ENCODE measurements at places on chromosomes 4 and X.
A peak's percentile ranks its signal among the peaks of the same experiment; 100 is the strongest.

GRCh38 chr4:76615999-76616398, 181.0 kb downstream of the SHROOM3 start:
- DNase-seq = no peak

GRCh38 chrX:16212436-16212835, 45.2 kb downstream of the MAGEB17 start:
- no peak for DNase-seq

DNA sequence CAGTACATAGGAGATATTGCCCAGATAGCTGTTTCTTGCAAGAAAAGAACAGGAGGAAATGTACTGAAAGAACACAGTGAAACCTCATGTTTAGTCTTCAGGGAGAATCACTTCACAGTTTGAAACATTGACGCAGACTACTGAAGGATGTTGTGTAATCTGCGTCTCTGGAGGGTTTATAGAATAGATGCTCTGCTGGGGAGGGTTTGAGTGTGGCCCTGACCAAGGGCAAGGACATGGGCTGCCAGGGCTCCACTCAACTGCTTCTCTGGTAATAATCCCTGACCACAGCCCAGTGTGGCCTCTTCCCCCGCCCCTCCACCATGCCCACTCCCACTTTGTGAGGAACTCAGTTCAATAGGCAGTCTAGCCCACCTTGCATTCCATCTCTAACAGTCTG, 15.8 kb upstream of the ACE2 start:
- DNase-seq = peak; percentile 55

DNA sequence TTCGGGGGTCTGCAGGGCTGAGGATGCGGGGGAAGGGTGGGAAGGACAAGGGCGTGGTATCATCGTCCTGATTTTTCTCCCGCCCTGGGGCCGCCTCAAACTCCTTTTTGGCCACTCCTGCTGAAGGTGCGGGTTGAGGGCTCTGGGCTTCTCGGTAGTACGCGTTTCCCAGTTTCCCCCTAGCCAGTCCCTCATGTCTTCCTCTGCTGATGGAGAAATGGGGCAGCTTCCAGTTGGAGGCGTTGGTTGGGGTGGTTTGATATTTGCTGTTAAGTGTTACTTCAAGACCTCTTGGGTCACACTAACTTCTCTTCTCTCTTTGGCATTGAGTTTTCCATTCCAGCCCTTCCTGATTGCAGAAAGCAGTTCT, 482 bp downstream of the GSTCD start:
- DNase-seq = no peak

- DNase-seq = no peak
Measured at GRCh38 chrX:105328773-105329172, 108.3 kb upstream of the TEX13A start.

- DNase-seq = no peak
Measured at GRCh38 chrX:81202456-81202819, 536 bp downstream of the SH3BGRL start.

GRCh38 chr4:26425953-26426352, 64.3 kb downstream of the CCKAR start:
- DNase-seq = no peak

GRCh38 chr4:151605215-151605614, 155.6 kb downstream of the GATB start:
- DNase-seq = no peak

GRCh38 chr4:34732176-34732950, 1512.0 kb downstream of the ARAP2 start:
- DNase-seq = no peak

GRCh38 chrX:53682885-53683555, 3.5 kb downstream of the HUWE1 start:
- no peak for DNase-seq

DNA sequence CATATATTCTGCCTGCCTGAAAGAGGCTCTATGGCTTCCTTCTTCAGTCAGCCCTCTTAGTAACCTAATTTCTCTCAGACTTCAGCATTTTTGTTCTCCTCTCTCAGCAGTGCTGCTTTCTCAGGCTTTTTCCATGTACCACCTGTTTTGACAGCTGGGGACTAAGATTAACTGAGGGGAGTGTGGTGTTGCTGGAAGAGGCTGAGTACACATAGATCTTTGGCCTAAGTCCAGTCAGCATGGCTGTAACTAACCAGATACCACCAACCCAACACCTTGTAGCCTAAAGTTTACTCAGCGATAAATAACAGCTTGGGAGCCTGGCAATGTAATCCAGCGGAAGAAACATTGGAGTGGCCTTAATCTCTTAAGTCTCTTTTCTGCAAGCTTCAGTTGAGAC, 85.5 kb downstream of the RTL3 start:
- no peak for DNase-seq

GRCh38 chrX:155534800-155535199, 76.4 kb upstream of the F8A3 start:
- no peak for DNase-seq
